Mammary epithelial cell (primary cell): ENCODE measurements at places on chromosomes 2 and 18. TPM values are rescaled to one million over a fixed set of nuclear protein-coding genes. Genes with fewer than 3 reads are reported as not detected.

Gene MTA3
- 38.0 TPM for total RNA-seq

Gene HS6ST1
- 61.0 TPM for total RNA-seq

Gene RALB
- 34.0 TPM for total RNA-seq

Gene GNLY
- total RNA-seq = not detected

Gene ACVR2A
- 26.0 TPM for total RNA-seq

Gene NEU4
- total RNA-seq = not detected in 2 replicates

Gene STPG4
- 0.17 TPM for total RNA-seq

Gene TCF23
- 0.08 TPM in 1 of 2 replicates, not detected in the other for total RNA-seq

Gene SLC5A7
- not detected for total RNA-seq

Gene EMILIN1
- total RNA-seq = 0.80 TPM in 1 of 2 replicates, not detected in the other

Gene MMADHC
- total RNA-seq = 141 TPM

Gene GATA6
- total RNA-seq = 3.6 and 5.6 TPM in 2 replicates

Gene RNF149
- 53.0 and 53.8 TPM in 2 replicates for total RNA-seq

Gene TEKT4
- 0.26 TPM in 1 of 2 replicates, not detected in the other for total RNA-seq

Gene MARCO
- not detected in 2 replicates for total RNA-seq

Gene CDH7
- not detected in 2 replicates for total RNA-seq

Gene HOXD13
- not detected for total RNA-seq

Gene SPR
- 24.5 TPM for total RNA-seq

Gene ZNF24
- 30.8 and 36.3 TPM in 2 replicates for total RNA-seq

Gene PKDCC
- total RNA-seq = not detected in 2 replicates

Gene RBMS1
- 52.1 and 61.3 TPM in 2 replicates for total RNA-seq

Gene IL37
- not detected in 2 replicates for total RNA-seq

Gene PID1
- total RNA-seq = 1.2 TPM

Gene BCL2L11
- 9.7 TPM for total RNA-seq

Gene KIF1A
- total RNA-seq = not detected in 2 replicates

Gene ATP6V1C2
- not detected in 2 replicates for total RNA-seq

Gene CAVIN2
- total RNA-seq = 10.2 TPM

Gene GAREM2
- 0.16 and 0.56 TPM in 2 replicates for total RNA-seq

Gene UNC80
- 0.02 TPM in 1 of 2 replicates, not detected in the other for total RNA-seq

Gene SH3RF3
- total RNA-seq = 0.33 and 0.45 TPM in 2 replicates
